Effector memory CD8-positive, alpha-beta T cell (primary cell): ENCODE measurements at places on chromosomes 1 and 21.

DNA sequence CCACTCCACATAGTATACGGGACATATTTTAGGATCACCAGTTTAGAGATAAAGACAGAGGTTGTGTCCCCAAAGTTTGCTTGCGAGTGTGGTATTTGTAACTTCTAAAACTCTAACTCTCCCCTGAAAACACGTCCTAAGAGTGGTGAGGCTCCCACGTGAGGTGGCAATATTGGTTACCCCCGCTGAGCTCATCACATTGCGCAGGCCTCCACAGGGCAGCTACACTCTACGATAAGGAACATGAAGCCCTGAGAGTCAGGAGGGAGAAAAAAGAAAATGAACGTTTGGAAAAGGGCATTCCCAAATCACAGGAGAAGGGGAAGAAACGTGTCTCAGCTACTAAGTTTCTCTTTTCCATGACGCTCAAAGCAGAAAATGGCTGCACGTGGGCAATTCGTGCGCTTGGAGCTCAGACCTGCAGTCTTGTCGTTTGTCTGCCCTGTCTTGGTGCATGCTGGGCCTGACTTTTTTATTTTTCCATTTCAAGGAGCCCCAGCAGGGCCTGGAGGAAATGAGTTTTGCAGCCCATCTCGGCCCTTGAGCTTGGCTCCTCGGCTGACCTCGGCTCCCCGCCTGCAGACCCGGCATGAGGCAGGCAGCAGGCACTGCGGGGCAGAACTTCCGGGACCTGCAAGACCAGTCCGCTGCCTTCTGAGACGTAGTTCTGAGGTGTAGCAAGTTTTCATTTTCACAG, 25.7 kb downstream of the ERG start:
- no peak for DNase-seq

DNA sequence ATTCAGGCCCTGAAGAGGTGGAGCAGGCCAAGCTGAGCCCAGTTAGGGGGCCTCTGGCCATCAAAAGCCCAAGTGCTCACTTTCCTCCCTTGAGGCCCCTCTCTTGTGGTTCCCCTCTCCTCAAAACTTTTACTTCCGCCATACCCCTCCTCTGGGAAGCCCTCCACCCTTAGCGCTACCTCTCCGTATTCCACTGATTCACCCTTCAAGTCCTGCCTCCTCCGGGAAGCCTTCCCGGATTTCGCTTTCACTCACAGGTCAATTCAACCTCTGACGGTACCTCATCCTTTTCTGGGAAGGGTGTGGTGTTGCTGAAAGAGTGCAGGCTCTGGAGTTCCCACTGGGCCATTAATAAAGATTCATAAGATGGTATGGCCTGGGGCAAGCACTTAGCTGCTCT, 19.1 kb downstream of the SPOCD1 start:
- DNase-seq: no peak

GRCh38 chr1:232519186-232519585, 110.7 kb downstream of the SIPA1L2 start:
- DNase-seq: no peak

DNA sequence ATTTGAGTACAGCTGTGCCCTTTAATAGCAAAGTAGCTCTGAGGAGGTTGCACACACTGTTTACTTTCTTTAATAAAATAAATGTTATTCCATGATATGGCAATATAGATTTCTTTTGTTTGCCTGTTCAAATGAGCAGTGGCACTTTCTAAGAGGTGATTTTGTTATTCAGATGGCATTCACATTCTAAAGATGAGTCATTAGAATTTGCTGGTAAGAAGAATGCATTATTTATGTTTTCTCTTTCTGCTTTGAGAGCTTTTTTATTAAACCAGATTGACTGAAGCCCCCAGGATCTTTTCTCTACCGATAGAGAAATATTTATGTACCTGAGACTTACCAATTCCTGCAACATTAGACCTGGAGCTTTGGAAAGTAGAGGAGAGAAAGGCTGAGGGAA, 11.2 kb upstream of the LEPR start:
- no peak for DNase-seq

GRCh38 chr1:230026572-230026971, 40.5 kb upstream of the GALNT2 start:
- DNase-seq: no peak
